Kasumi-1 (cell line): ENCODE measurements at places on chromosomes 3 and 15.

- no peak for DNase-seq
Measured at GRCh38 chr3:140129768-140130284, 194.8 kb downstream of the CLSTN2 start.

DNA sequence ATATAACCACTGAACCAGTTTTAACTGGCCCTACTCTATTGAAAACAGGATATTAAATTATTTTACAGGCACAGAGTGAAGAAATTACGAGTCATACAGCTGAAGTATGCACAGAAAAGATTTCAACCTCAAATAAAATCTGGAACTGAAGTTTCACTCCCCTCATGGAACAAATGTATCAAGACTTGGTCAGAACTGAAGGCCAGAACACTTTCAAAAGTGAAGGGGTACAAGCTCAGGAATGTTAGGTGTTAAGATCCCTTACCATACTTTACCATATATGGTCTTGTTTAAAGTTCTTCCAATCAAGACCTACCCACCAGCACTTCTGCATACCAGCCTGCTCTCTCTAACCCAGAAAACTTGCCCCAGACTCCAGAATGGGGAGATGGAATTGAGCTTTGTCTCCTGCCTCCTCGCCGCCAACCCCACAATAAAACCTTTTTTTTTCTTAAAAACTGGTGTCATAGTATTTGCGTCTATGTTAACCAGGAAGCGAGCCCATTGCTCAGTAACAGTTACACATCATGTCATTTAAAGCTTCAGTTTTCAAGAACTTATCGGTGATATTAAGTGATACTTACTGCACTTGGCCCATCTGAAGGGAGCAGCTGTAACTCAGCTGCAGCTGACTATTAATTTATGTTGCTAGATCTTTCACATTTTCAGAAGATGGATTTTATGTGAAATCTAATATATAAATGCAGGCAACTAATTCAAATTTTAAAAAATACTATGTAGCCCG lies 59.9 kb downstream of the OXSM start:
- no peak for DNase-seq

GRCh38 chr15:93288728-93289294 lies 199.8 kb upstream of the RGMA start:
- no peak for DNase-seq

DNA sequence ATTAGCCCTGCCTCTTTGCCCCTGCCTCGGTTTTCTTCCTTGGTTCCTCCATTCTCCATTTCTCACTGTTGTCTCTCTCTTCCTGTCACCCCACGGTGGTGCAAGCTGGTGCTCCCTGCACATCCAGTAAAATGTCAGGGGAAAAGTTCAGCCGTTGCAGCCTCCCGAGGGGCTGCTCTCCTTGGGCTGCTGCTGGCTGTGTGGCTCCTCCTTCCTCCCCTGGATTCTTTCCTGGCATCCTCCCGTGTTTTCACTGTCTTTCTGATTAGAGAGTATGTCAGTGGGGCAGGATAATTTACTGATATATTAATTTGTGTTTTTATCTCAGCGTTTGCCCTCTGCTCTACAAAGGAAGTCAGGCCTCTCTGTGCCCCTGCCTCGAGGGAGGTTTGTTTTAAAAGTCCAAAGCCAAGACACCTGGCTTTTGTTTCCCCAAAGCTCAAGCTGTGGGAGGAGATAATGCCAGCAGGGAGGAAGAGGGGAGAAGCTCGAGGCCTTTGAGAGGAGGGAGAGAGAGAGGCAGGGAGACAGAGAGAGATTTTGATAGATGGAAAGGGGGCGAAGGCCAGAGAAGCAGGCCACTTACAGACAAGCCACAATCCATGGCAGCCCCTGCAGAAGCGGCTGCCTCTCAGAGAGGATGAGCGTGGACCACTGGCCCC lies 150.3 kb upstream of the NR2F2 start:
- no peak for DNase-seq

DNA sequence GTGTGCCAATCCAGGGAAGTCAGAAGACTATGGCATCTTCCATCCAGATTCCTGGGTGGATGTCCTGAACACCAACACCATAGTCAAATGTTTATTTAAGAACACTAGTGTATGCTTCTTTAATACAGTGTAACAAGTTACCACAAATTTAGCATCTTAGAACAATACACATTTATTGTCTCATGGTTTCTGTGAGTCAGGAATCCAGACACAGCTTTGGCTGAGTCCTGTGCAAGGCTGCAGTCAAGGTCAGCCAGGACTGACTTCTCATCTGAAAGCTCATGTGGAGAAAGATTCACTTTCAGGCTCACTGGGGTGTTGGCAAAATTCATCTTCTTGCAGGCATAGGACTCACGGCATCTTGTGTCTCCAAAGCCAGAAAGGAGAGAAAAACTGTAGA lies 143.4 kb downstream of the ANXA2 start:
- DNase-seq = no peak

GRCh38 chr15:49900903-49901235 lies 218.2 kb downstream of the ATP8B4 start:
- DNase-seq = no peak
